ENCODE measurements at places on chromosomes 4 and X.
A peak's percentile ranks its signal among the peaks of the same experiment; 100 is the strongest.

GRCh38 chr4:76201276-76201675 is 12.3 kb downstream of the SCARB2 start:
- no peak for DNase-seq

DNA sequence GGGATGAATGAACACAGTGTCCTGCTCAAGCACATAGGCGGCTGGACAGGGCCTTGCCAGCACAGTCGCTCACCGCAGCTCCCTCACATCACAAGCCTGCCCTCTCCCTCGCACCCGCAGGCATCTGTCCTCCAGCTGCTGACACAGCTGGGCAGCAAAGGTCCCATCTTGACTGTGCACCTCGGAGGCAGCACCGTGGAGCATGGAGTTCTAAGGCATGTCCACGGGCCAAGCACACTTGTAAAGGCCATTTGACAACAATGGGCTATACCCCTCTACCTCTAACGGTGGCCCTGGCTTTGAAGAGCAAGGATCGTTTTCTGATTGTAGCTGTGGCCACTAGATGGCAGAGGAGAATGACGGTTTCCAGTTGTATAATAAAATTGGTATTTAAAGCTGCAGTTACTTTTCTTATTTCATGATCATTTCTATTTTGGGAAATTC is 53.8 kb downstream of the APLN start:
- DNase-seq, result no peak

DNA sequence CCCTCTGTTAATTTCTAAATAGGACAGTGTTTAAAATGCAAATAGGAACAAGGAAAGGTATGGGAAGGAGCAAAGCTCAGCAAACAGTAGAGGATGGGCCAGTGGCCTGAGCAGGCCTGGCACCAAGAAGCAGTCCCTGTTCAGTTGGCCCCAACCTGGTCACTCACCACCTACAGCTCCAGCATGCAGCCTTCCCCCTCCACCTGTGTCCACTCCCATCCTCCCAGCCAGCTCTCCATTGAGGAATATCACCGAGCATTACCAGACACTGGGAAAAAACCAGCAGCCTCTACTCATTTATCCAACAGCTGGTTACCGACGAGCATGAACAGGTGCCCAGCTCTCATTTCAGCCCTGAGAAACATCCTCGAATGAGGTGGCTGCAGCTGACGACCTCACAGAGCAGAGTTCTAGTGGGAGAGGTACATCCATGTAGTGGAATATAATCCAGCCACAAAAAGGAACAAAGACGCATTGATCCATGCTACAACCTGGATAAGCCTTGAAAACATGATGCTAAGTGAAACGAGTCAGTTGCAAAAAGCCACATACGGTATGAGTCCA is 25.6 kb downstream of the CD99L2 start:
- DNase-seq, result no peak

DNA sequence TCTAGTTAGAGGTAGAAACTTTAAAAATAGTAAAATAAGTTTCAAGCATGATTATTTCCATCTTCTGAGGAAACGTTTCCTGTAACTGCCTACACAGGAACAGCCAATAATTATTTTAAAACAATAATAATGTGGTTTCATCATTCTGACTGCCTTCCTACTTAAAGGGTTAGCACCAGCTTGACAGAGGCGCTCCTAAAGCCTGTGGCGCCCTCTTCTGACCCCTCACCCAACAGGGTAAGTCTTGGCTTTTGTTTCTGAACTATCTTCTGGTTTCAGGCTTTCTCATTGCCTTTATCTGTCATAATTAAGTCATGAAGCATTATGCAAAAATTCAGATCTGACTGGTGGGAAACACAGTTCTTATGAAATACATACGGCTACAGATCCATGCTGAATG is 96.7 kb downstream of the ITM2A start:
- DNase-seq, result peak; percentile 55

DNA sequence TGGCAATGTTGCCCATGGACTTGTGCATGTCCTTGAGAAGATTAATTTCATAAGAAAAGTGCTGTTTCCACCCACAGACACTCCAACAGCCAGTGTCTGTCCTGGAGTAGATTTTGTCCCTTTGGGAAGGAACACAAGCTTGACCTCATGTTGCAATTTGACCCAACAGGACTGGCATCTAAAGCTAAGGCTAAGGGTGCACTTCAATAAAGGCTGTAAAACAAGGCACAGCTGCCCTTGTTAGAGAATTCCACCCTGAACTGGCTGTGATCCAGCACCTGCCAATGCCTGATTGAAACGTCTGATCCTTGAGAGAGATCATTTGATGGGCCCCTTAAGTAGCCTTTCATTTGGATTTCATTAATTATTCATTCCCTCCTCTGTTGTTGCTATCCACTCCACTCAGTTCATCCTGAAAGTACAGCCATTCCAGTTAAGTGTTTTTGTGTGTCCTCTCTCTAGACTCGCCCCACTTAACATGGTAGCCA is 56.2 kb downstream of the CD99L2 start:
- DNase-seq, result no peak

DNA sequence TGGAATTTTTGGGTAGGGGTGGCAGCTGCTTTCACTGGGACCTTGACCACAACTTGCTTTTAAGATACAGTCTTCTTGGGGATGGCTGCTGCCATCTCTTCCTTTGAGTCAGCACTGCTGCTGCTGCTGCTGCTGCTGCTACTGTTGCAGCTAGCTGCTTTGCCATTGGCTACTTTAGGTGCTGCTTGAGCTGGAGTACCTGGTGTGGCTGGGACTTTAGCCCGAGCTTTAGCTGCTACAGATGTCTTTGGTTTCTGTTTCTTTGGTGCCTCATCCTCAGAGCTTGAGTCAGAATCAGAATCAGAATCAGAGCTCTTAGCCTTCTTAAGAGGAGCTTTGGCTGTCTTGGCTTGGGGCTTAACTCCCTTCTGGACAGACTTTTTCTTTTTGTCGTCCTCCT is 52.2 kb downstream of the FAM9B start:
- no peak for DNase-seq

- DNase-seq, result no peak
Measured at GRCh38 chr4:41820473-41820872, 71.9 kb upstream of the PHOX2B start.

- DNase-seq, result no peak
Measured at GRCh38 chrX:19560611-19561010, 45.3 kb upstream of the MAP3K15 start.

GRCh38 chrX:95974890-95975289 is 709.8 kb upstream of the DIAPH2 start:
- DNase-seq, result no peak

DNA sequence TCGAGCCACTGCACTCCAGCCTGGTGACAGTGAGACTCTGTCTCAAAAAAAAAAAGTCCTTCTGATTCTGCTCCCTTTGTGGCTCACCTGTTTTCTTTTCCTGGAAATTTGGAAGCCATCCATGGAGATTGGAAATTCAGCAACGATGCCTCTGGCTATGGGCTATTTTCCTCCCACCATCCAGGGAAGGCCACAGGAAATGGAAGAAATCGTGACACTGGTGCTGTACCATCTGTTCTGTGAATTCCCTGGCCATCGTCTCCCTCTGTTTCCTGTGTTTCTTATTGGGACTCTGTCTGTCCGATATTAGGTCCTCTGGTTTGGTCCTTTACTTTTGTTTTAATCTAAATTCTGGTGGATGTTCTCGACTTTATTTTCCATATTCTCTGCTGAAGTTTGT is 29.4 kb upstream of the ADRA2C start:
- no peak for DNase-seq

DNA sequence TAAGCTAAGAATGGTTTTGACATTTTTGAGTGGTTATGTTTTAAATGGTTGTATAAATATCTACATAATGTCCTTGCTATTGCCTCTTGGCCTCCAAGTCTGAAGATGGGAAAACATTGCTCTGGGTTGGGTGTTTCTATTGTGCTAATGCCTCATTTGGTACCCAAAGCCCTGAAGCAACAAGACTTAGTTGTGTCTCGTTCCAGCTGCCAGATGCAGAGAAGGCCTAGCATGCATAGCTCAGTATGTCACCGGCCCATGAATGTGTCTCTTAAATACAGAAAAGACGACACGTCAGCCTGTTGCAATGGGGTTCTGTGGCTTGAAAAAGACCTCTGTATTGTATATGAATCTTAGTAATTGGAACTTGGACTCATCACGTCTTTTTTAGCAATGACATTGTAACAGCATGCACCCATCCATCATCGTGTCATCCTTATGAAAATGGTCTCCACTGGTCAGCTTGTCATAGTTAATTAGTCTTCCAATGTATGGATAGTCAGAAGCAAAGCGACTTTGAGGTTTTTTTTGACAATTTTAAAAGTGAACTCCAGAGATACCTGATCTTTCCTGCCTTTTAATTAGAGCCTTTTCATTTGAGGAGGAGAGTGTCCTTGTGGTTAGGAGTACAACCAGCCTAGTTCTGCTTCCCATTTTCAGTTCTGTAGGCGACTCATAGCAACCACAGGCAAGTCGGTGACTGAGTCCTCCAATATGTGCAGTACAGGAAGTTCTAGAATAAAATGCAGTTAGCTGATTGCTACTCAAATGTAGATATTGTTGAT is 126.4 kb upstream of the GATB start:
- DNase-seq, result no peak

- no peak for DNase-seq
Measured at GRCh38 chrX:55815546-55815945, 98.0 kb downstream of the RRAGB start.

DNA sequence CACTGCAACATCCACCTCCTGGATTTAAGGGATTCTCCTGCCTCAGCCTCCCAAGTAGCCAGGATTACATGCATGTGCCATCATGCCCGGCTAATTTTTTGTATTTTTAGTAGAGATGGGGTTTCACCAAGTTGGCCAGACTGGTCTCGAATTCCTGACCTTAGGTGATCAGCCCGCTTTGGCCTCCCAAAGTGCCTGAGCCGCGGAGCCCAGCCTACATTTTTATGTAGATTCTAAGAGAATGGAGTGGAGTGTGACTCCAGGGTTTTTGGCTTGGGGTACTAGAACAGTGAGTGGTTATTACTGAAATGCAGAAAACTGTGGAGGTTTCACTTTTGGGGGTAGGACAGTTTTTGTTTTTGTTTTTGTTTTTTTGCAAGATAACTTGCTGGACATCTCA is 806.0 kb downstream of the ADGRL3 start:
- DNase-seq, result no peak

DNA sequence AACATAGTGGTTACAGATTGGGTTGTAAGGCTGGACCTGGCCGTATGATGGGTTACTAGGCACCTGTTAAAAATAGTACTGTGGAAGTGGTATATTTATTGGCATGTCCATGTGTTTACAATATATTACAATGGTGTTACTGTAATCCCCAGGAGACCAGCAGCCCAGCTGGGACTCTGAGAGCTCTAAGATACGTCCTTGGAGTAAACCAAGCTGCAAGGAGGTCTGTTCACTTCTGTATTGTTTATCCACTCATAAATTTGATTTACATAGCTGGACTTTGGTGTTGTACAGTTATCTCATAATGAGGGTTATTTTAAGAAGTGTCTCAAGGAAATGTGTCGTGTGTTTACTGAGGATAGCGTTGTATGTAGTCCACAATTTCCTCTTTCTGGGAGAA is 93.8 kb downstream of the TBL1X start:
- DNase-seq, result no peak

GRCh38 chrX:7143941-7144525 is 3.5 kb upstream of the STS start:
- DNase-seq, result no peak

- DNase-seq, result no peak
Measured at GRCh38 chrX:118633530-118633929, 93.9 kb upstream of the IL13RA1 start.

- peak; percentile 74 for DNase-seq
Measured at GRCh38 chrX:153507484-153508178, 9.8 kb upstream of the ATP2B3 start.

DNA sequence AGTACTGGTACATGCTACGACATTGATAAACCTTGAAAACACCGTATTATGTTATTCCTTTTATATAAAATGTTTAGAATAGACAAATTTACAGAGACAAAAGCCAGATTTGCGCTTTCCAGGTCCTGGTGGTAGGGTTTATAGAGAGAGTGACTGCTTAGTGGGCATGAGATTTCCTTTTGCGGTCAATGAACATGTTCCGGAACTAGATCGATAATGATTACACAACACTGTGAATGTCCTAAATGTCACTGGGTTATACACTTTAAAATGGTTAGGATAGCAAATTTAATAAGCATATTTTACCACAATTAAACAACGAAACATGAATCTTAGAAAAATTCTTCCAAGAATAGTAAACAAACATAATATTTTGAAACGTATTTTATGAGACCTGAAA is 77.3 kb downstream of the MAGEA10 start:
- DNase-seq, result no peak

DNA sequence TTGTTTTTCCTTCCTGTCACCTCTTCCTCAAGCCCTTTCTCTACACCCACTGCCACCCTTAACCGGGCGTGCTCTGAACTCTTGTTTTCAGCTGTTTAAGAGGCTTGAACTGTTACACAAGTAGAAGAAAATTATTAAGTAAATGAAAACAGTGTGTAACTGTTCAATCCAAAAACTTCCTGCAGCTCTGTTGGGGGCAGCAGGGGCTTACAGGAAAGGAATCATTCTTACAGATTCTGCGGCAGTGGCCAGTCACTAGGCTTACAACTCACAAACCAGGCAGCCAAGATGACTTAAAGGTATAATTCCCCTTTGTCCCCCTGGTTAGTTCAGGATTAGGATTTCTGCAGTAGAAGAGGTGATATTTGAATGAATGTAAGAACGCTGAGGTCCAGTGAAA is 70.2 kb upstream of the ETNPPL start:
- no peak for DNase-seq

- no peak for DNase-seq
Measured at GRCh38 chr4:75655562-75655961, 17.6 kb downstream of the G3BP2 start.

DNA sequence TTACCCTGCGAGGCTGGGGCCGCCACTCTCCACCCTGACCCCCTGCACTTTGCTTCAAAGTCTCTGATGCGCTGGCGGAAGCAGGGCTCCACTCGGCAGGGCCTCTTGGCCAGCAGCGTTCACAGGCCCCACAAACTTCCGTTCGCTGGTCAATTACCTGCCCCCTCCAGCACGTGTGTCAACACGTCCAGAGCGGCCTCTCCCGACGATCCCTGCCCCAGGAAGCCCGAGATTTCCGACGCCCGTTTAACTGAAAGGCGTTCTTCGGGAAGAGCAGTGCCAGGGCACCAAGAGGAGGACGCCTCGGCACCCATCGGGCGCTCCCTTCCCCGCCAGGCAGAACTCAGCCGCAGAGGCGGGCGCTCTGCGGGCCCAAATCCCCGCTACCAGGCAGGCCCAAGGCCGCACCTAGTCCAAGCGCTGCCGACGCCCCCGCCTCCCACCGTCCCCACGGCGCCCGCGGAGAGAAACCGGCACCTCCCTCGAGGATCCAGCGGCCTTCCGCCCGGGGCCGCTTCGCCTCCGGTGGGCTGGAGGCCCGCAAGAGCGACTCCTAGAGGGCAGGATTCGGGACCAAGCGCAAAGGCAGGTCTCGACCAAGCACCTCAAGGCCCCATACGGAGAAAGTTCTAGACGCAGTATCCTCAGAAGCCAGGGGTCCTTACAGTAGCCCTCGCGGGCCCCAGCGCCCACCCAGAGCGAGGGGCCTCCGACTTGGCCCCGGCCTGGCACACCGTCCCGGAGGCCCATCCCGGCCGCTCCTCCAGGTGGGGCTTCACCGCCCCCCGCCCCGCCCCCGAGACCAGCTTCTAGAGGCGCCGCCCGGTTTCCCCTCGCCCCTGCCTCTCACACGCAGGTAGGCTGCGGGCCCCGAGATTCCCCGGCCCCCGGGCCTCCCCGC is 586 bp downstream of the BCAP31 start:
- DNase-seq, result peak; percentile 40

Measured in T-helper 2 cell (primary cell).